WTC11 (cell line): ENCODE measurements at places on chromosomes 4 and X. TPM values are rescaled to one million over a fixed set of nuclear protein-coding genes. Genes with fewer than 3 reads are reported as not detected.

DNA sequence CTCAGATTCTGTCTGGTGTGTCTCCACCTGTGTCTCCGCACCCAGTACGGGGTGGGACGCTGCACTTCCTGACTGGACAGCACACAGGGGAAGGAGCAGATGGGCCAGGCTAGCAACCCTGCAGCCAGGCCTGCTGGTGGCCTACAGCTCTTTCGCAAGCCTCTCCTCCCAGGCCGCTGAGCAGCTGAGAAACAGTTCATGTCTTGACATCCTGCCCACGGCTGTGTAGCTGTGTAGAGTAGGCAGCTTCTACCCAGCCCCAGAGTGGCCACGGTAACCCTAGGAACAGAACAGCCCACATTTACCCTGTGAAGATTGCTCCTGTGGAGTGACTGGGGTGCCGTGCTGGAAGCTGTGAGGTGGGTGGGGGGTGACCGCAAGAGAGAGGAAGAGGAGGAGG, 38.9 kb downstream of the CCNQ start:
- H3K27me3 ChIP-seq: no peaks in the 10 kb centered on the region; the same call in 1 of the 2 replicates
- H3K4me3 ChIP-seq: no peak overlapping the region
- DNase-seq: no peak
- no peaks in the 10 kb centered on the region for H3K36me3 ChIP-seq
- H3K4me1 ChIP-seq: no peaks in the 10 kb centered on the region

DNA sequence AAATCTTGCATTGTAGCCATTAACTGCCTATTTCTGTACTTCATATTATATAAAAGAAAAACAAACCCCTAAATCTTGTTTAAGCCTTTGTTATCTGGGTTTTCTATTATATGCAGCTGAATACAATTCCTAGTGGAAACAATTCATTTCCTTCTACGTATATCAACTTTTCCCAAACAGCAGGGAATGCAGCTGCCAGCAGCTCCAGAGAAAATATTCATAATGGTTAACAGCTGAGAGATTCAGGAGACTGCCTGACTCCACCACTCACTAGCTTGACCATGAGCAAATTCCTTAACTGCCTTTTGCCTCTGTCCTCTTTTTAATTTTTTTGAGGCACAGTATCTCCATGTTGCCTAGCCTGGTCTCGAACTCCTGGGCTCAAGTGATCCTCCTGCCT, 146.2 kb downstream of the SPATA18 start:
- DNase-seq: no peak
- H3K27me3 ChIP-seq: no peaks in the 10 kb centered on the region
- no peak overlapping the region for H3K27ac ChIP-seq
- peaks cover 24% of the 10 kb centered on the region for H3K4me1 ChIP-seq
- no peaks in the 10 kb centered on the region for H3K36me3 ChIP-seq

GRCh38 chr4:121236353-121237068, 72.4 kb upstream of the TNIP3 start:
- no peak for DNase-seq
- H3K4me1 ChIP-seq: peaks cover 9% of the 10 kb centered on the region
- no peaks in the 10 kb centered on the region for H3K27me3 ChIP-seq
- no peak overlapping the region for H3K27ac ChIP-seq
- no peak overlapping the region for H3K4me3 ChIP-seq

DNA sequence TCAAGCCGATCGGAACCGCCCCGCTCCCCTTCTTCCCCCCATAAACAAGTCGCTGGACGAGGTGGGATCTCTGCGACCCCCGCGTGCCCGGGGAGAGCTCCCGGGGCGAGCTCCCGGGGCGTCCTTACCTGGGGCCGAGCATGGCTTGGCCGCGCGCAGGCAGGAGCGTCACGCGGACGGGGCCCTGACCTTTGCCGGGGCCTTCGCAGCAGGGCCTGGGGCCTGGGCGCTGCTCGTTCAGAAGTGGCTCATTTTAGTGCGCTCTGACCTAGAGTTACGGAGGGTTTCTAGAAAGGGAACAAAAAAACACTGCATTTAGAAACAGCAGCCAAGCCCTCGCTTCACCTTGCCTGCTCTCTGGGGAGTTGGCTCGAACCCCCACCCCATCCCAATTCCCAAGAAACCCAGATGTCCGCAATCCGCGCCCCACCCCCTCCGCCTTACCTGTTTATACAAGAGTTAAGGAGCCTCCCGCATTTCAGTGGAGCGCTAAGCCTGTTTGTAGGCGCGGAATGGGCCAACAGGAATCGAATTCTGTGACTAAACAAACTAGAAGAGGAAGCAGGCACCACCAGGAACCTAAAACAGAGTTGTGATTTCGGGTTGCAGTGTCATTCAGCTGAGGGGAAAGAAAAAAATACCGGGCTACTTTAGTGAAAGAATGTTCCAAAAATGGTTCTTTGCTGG, 814 bp upstream of the RBM47 start:
- peaks cover 60% of the 10 kb centered on the region for H3K4me1 ChIP-seq
- DNase-seq: peak; percentile 83
- H3K4me3 ChIP-seq: peak overlapping the region; percentile 87
- H3K36me3 ChIP-seq: peaks cover 12% of the 10 kb centered on the region
- H3K27me3 ChIP-seq: no peaks in the 10 kb centered on the region

- H3K27me3 ChIP-seq: no peaks in the 10 kb centered on the region; the same call in 1 of the 2 replicates
- no peaks in the 10 kb centered on the region for H3K36me3 ChIP-seq
- no peak overlapping the region for H3K4me3 ChIP-seq
- H3K27ac ChIP-seq: no peak overlapping the region
- DNase-seq: no peak
- H3K4me1 ChIP-seq: peaks cover 7% of the 10 kb centered on the region
These were observed 105.4 kb downstream of the ANXA3 start for GRCh38 chr4:78656968-78657445.

DNA sequence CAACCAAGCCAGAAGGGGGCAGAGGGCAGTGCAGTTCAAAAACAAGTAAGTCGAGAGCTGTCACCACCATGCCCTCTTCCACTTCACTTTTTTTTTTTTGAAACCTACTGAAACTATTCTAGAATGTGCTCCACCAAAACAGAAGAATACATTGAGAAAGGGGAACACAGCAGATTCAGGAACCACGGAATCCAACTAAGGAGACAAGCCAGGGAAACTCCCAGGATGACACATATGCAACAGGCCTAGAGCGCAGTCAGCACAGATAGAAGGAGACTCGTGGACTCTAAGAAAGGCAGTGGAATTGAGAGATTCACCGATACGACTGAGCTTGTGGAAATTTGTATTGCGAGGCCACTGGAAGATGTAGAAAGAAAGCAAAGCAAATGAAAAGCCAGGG, 66.1 kb downstream of the PHKA2 start:
- H3K4me1 ChIP-seq: no peaks in the 10 kb centered on the region
- no peak overlapping the region for H3K4me3 ChIP-seq
- H3K27ac ChIP-seq: no peak overlapping the region
- no peak for DNase-seq
- no peaks in the 10 kb centered on the region for H3K27me3 ChIP-seq

The STS gene
- 0.87 to 1.3 TPM (median 0.96 TPM) in 3 replicates for total RNA-seq
